ENCODE measurements at places on chromosomes 2 and 18.

DNA sequence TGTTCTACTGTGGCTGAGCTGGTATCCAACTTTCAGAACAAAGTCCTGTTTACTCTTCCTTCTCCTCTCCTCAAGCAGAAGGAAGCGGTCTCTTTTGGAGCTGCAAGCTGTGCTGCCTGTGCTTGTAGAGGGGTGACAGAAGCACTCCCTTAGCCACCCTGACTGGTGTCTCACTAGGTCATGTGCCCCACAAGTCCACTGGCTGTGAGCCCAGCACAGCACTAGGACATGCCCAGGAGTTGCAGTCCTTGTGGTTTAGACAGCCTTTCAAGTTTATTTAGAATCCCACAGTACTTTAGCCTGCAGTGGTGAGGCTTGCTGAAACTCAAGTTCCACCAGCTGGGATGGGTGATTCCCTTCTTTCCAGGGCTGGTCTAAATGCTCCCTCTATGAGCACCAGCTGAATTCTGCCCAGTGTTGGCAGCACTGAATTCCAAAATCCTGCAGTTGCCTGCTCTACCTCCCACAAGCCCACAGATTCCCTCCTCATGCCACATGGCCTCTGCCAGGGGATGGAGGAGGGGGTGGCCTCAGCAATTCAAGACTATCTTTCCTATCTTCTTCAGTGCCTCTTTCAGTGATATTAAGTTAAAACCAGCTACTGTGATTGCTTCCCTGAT, 61.2 kb downstream of the CCDC85A start:
- peak; percentile 93 for DNase-seq

- DNase-seq: peak; percentile 15
Measured at GRCh38 chr2:61949714-61950560, 44.5 kb downstream of the COMMD1 start.

- no peak for DNase-seq
Measured at GRCh38 chr2:239215136-239215925, 185.5 kb downstream of the HDAC4 start.

- DNase-seq: peak; percentile 76
Measured at GRCh38 chr18:3297025-3297984, 35.4 kb downstream of the MYL12B start.

- DNase-seq: no peak
Measured at GRCh38 chr18:70523035-70523791, 234.4 kb downstream of the SOCS6 start.
